ENCODE measurements at places on chromosomes 11 and 22. TPM values are rescaled to one million over a fixed set of nuclear protein-coding genes. Genes with fewer than 3 reads are reported as not detected.

F2 gene
- 3.1 TPM for total RNA-seq

ZNF280B gene
- total RNA-seq = 1.1 TPM

SYT7 gene
- total RNA-seq = 0.93 TPM

KDM2A gene
- total RNA-seq = 43.2 TPM

ZDHHC8 gene
- total RNA-seq = 43.4 TPM

SNX32 gene
- 0.08 TPM for total RNA-seq

LMNTD2 gene
- 2.9 TPM for total RNA-seq

KRTAP5-10 gene
- not detected for total RNA-seq

MAPK8IP2 gene
- 2.6 TPM for total RNA-seq

PANX2 gene
- 5.8 TPM for total RNA-seq

MMP13 gene
- 0.08 TPM for total RNA-seq

C11orf16 gene
- not detected for total RNA-seq

CD82 gene
- total RNA-seq = 4.2 TPM

RAG2 gene
- total RNA-seq = not detected

OR5A1 gene
- not detected for total RNA-seq

FSHB gene
- not detected for total RNA-seq

DRD4 gene
- total RNA-seq = 0.34 TPM

INPP5J gene
- 0.48 TPM for total RNA-seq

APOA4 gene
- not detected for total RNA-seq

SLC22A9 gene
- total RNA-seq = not detected

NAP1L4 gene
- 110 TPM for total RNA-seq

DDX25 gene
- not detected for total RNA-seq

OR4D10 gene
- not detected for total RNA-seq

PHOX2A gene
- not detected for total RNA-seq

TIMP3 gene
- 1.5 TPM for total RNA-seq

PLAAT5 gene
- not detected for total RNA-seq

OR52J3 gene
- not detected for total RNA-seq

ANO3 gene
- total RNA-seq = 0.03 TPM

RAB36 gene
- 7.1 TPM for total RNA-seq

TRIM48 gene
- not detected for total RNA-seq

TSG101 gene
- 94.9 TPM for total RNA-seq

RIMBP3B gene
- total RNA-seq = 0.29 TPM

KRTAP5-11 gene
- not detected for total RNA-seq

TRPM5 gene
- not detected for total RNA-seq

MS4A3 gene
- total RNA-seq = not detected

SPI1 gene
- 0.10 TPM for total RNA-seq

TRIM77 gene
- not detected for total RNA-seq

SCUBE1 gene
- 0.18 TPM for total RNA-seq

YPEL4 gene
- total RNA-seq = 0.35 TPM

GLYATL1 gene
- not detected for total RNA-seq

OR52H1 gene
- not detected for total RNA-seq

TRIM34 gene
- 2.6 TPM for total RNA-seq

MUC5AC gene
- total RNA-seq = 0.95 TPM

TRIM49 gene
- total RNA-seq = 0.09 TPM

MS4A6E gene
- total RNA-seq = not detected

TTC28 gene
- total RNA-seq = 2.5 TPM

HEPHL1 gene
- not detected for total RNA-seq

IGSF9B gene
- total RNA-seq = 2.4 TPM
